ENCODE measurements at places on chromosomes 5 and 9. TPM values are rescaled to one million over a fixed set of nuclear protein-coding genes. Genes with fewer than 3 reads are reported as not detected.

DNA sequence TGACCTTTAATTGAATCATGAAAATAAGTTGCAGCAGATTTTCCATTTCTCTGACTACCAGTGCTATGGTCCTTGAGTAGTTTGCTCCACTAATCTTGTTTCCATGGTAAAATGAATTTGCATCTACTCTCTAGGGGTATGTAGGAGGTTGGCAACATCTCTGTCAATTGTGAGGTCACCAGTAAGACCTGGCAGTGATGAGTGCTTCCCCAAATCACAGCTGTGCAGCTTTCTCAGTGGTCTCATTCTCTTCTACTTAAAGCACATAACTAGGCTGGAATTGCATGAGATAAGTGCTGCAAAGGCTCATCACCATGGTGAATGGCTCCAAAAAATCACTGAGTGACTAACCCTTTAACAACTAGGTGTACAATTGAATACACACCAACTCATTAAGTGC is 36.3 kb downstream of the ADAMTS19 start:
- DNase-seq = no peak

DNA sequence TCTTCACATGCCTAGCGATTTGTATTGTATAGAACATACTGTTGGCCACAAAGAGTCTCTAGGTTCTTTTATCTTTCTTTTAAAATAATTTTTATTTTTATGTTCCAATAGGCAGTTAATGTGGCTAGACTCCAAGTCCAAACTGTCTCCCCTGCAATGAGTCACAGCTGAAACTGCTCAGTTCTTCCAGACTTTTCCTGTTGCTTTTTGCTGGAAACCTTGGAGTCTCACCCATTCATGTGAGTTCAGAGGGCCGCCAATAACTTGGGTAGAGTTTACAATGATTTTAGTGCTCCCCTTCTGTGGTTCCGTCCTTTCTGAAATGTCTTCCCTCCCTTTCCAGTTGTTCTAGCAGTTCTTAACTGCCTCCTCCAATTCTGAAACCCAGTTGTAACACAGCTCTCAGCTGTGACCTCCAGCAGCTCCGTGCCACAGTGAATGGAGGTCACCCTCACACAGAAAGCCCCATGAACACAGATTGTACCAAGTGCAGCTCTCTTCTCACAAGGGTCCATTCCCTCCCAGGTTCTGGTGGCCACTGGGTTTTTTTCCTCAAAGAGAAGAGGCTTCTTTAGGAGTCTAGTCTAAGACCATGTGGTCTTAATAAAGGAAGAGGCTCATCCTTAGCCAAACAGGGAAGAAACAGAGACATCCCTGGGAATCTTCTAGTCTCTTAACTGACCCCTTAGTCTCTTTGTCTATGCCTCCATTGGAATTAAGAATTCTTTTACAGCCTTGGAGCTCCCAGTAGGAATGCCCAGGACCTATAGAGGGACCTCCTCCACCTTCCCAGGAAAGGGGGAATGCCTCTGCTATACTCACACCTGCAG is 198.5 kb downstream of the SPOCK1 start:
- no peak for DNase-seq

The CTXN3 gene
- total RNA-seq = not detected

DNA sequence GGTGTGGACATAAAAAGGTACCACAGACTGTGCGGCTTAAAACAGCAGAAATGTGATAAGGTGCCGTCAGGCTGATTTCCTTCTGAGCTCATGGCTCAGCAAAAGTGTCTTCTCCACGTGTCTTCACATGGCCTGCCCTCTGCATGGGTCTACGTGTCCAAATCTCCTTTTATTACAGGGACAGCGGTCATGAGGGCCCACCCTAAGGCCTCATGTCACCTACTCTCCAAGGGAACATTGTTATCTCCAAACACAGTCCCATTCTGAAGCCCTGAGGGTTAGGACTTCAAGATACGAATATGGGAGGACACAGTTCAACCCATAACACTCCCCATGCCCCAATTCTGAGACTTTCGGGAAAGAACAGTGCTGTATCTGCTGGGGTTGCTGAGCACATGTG is 35.2 kb downstream of the COL23A1 start:
- no peak for DNase-seq

The PRSS3 gene
- total RNA-seq = 0.76 TPM

DNA sequence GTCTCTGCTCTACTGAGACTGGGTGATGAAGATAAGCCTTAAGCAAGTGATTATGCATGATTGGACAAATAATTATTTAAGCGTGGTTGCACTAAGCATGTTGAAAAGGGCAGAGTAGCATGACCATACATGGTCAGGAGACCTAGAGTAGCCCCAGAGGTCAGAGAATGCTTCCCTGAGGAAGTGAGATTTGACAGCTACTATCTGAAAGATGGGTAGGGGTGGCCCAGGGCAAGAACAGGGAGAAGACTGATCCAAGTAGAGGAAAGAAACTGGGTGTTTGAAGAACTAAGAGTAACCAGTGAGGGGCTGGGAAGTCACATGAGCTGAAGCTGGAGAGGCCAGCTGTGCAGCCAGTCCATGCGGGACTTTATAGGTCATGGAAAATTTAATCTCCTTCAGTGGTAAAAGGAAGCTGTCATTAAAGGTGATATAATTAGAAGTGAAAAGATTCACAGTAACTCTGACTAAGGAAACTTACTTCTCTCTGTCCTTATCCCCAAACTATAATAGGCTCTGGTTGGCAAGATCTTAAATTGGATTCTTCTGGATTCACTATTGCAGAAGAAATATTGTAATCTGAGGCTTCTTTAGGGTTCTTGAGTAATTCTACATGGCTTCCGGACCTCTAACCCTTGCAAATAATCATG is 35.2 kb downstream of the YIPF5 start:
- no peak for DNase-seq

Measured in activated T-cell treated with anti-CD3 and anti-CD28 coated beads, Interleukin-2, amount 50 U/mL, for 4 hours (primary cell).